ENCODE measurements at places on chromosomes 1 and 21. TPM values are rescaled to one million over a fixed set of nuclear protein-coding genes. Genes with fewer than 3 reads are reported as not detected.
A peak's percentile ranks its signal among the peaks of the same experiment; 100 is the strongest.

- H3K4me3 ChIP-seq: no peak overlapping the region
- no peaks in the 10 kb centered on the region for H3K36me3 ChIP-seq
- peak overlapping the region; percentile 71 for H3K27ac ChIP-seq
- H3K4me1 ChIP-seq: peaks cover 59% of the 10 kb centered on the region
- H3K27me3 ChIP-seq: no peaks in the 10 kb centered on the region
Observed at GRCh38 chr1:68221980-68222373, 10.3 kb downstream of the WLS start.

DNA sequence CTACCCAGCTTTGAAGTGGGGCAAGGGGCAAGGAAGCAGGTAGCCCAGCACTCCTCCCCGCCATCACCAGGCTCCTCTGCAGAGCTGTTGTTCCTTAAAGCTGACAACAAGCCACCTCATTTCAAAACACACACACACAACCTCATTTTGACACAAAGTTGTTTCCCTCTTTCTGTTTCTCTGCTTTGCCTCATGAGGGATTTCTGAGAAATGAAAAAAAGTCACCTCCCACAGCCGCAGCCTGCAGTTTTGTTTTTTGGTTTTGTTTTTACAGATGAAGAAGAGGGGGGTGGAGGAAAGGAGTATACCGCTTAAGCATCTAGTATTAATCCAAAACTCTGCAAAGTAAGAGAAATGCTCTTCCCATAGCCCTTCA lies 12.1 kb downstream of the MCL1 start:
- H3K4me3 ChIP-seq: peak overlapping the region; percentile 36
- DNase-seq: no peak
- H3K27ac ChIP-seq: peak overlapping the region; percentile 98
- H3K36me3 ChIP-seq: no peaks in the 10 kb centered on the region
- H3K27me3 ChIP-seq: no peaks in the 10 kb centered on the region

DNA sequence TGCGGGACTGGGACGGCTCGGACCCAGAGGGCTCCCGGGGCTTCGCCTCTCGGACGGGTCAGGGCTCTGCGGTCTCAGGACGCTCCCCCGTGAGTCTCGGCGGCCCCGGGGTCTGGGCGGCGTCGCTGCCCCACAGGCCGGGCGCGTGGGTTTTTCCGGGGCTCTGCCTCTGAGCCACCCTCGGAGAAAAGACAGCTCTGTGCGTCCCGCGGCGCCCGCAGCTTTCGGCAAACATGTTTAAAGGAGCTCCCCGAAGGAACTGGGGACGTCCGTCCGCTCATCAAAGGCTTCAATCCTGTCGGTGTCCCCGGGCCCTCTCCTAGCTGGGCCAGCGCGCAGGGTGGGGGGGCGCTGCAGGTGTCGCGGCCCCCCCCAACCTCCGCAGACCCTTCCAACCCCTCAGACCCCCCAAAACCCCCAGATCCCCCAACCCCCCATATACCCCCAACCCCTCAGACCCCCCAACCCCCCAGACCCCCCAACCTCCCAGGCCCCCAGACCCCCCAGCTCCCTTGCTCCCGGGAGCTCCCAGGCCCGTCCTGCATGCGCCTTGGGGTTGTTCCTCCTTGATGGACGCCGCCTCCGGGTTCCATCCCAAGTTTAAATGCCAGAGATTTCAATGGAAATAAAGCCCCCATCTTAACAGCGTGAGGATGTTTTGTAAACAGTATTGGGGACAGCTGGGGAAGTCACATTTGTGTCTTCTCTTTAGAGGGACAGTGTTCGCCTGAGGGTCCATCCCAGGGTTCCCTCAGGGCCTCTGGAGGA lies 996 bp upstream of the C1orf159 start:
- peaks cover 11% of the 10 kb centered on the region for H3K4me1 ChIP-seq
- peak overlapping the region; percentile 99 for H3K4me3 ChIP-seq
- DNase-seq: no peak
- no peaks in the 10 kb centered on the region for H3K27me3 ChIP-seq
- H3K27ac ChIP-seq: peak overlapping the region; percentile 64
- peaks cover 18% of the 10 kb centered on the region for H3K36me3 ChIP-seq

ZNF684 gene
- 1.2 TPM for total RNA-seq

PHGDH gene
- 89.7 TPM for total RNA-seq
